ENCODE measurements at places on chromosomes 6 and 20.
A peak's percentile ranks its signal among the peaks of the same experiment; 100 is the strongest.

DNA sequence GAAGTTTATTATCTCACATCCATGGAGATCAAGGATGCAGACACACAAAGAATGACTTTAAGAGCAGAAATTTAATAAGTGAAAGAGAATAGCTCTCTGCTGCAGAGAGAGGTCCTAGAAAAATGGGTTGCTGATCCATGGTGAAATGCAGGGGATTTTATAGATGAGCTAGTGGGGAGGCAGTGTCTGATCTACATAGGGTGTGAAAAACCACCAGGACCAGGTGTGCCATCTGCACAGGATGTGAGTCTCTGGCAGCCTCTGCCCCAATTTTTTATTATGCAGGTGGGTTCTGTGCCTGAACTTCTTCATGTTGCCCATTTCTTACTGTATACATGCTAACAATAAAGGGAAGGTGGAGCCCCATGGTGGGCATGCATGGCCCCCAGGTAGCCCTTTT is 19.9 kb upstream of the NANP start:
- DNase-seq: no peak

GRCh38 chr6:27502508-27503435 is 29.9 kb upstream of the ZNF184 start:
- DNase-seq: no peak

GRCh38 chr6:15420959-15421438 is 175.1 kb downstream of the JARID2 start:
- DNase-seq: no peak

DNA sequence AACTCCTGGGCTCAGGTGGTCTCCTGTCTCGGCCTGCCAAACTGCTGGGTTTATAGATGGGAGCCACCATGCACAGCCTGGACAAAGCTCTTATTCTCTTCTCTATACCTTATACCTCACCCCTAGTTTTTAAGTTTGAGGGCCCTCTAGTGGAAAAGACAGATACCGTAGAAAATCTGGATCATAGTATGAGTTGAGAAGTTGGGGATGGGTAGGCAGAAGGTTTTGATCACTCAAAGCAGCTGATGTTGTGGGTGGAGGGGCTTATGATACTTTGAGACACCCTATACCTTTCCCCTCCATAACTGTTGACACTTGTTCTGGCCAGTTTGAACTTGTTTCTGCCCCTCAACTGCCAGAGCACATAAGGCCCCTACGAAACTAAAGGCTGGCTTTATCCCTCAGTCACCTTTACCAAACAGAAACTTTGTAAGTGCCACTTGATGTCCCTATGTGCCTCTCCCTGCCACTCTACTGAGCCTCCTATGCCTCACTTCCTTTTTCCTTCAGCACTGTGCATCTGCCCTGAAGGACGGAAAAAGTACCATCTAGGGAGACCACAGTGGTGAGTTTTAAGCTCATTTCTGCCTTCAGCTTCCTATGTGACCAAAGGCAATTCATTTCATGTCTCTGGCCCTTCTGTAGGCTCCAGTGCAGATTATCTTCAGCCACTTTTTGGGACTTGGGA is 28.6 kb downstream of the RALY start:
- DNase-seq: peak; percentile 23

GRCh38 chr6:87164506-87164905 is 9.1 kb downstream of the ZNF292 start:
- DNase-seq: no peak

- peak; percentile 15 for DNase-seq
Measured at GRCh38 chr6:5379647-5380242, 118.4 kb downstream of the FARS2 start.

Data from H54 (cell line).